ENCODE measurements at places on chromosomes 2 and 18.
A peak's percentile ranks its signal among the peaks of the same experiment; 100 is the strongest.

GRCh38 chr2:74893332-74893731 lies 59.4 kb downstream of the HK2 start:
- peak; percentile 13 for DNase-seq

DNA sequence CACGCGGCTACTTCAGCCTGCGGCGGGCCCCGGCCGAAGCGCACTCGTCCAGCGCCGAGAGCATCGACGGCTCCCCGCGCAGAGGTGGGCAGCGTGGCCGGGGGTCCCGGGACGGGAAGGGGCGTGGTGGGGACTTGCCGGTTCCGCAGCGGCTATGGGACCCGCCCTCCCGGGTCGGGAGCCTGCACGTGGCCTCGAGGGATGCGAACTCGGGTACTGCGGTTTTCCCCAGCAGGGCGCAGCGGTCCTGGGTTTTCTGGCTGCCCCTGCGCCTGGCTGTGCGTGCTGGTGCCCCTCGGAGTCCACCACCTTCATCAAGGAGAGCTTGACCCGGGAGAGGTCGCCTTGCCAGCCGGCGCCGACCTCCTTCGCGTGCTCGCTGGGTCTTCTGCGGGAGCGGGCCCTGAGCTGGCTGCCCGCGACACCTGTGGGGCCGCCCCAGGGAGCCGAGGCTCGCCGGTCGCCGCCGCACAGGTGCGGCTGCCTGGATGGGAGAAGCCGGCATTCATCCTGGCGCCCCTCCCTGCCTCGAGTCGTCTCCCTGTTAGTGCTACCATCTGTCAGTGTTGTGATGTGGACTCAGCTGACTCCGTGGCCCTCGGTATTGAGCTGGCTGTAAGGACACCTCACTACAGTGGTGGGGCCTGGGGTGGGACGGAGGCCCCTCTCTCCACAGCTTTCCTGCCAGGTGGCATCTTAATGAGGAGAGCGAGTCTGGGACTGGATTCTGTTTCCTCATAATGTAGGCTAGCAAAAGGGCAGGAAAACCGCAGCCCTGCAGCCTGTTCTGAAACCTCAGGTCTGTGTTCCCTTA lies 177.3 kb downstream of the AGAP1 start:
- DNase-seq, result no peak

DNA sequence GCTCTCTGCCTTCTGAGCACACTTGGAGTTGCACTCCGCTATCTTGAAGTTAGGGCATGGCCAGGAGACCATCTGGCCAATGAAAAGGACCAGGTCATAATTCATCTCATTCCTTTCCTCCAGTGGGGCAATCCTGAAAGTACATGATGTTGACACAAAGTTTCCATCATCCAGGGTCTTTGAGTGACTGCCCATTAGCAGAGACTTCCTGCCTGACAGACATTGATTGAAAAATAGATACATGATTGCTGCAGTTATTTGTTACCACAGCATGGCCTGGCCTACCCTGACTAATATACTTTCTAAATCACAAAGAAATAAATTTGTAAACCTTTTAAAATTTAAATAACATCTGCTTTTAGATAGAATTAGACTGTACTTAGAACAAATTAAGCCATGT lies 50.0 kb upstream of the SCG2 start:
- DNase-seq, result no peak

- no peak for DNase-seq
These were observed 9.4 kb downstream of the COLEC11 start for GRCh38 chr2:3604207-3604877.

DNA sequence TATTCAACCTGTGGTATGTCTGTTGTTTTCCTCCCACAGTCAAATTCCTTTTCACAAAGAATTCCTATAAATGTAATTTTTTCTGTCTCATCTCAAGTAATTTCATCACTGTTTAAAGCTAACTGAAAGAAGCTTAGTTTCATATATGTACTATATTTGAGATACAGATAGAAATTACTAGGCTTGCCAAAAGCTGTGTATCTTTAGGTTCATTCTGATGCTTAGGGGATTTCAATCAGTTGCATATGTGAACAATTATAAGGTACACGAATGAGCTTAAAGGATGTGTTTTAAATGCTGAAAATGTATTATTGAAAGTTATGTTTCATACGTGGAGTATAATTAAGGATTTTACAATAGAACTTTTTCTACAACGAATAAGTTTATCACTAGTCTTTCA lies 59.2 kb upstream of the DSG1 start:
- no peak for DNase-seq

GRCh38 chr2:200905618-200906296 lies 16.6 kb downstream of the NIF3L1 start:
- peak; percentile 31 for DNase-seq

Measured in SW 1271 (cell line).